ENCODE measurements at places on chromosomes 7 and 10.

DNA sequence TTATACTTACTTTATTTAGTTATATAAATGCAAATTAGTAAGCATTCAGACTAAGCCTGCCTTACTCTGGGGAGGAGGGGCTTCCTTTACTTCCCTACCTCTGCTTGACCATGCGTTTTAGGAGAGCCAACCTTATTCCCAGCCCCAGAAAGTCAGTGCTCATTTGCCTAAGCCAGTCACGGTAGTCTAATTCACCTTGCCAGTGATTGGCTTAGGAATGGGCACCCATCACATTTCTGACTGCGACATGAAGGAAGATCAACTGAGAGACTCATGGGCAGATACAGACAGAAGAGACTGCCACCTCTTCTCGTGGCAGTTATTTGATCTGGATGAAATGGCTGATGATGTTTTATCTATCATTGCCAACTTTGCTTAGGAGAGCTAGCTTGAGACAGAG, 29.5 kb downstream of the RPA3 start:
- DNase-seq, result no peak

GRCh38 chr7:74093671-74094223, 10.1 kb downstream of the LIMK1 start:
- no peak for DNase-seq

DNA sequence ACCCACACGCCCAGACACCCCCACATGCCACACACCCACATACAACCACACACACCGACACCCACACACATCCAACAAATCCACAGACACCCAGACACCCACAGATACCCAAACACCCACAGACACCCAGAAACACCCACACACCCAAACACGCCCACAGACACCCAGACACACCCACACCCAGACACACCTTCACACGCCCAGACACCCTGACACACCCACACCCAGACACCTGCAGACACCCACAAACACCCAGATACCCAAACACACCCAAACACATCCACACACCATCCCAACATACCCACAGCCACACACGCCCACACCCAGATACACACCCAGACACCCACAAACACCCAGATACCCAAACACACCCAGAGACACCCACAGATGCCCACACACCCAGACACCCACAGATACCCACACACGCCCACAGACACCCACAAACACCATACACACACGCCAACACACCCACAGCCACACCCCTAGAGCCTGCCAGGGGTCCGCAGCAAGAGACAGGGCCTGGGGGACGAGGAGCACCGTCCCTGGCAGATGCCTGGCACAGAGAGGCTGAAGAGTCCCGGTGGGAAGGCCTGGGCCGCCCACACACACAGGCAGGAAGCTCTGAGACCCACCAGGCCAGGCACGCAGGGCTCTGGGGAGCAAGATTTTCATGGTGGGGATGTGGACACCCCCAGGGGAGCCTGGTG, 28.5 kb downstream of the CYP2W1 start:
- no peak for DNase-seq

- no peak for DNase-seq
Observed at GRCh38 chr10:11813855-11814567, 9.1 kb upstream of the PROSER2 start.

- DNase-seq, result no peak
Observed at GRCh38 chr7:111145472-111145871, 54.5 kb downstream of the LRRN3 start.

DNA sequence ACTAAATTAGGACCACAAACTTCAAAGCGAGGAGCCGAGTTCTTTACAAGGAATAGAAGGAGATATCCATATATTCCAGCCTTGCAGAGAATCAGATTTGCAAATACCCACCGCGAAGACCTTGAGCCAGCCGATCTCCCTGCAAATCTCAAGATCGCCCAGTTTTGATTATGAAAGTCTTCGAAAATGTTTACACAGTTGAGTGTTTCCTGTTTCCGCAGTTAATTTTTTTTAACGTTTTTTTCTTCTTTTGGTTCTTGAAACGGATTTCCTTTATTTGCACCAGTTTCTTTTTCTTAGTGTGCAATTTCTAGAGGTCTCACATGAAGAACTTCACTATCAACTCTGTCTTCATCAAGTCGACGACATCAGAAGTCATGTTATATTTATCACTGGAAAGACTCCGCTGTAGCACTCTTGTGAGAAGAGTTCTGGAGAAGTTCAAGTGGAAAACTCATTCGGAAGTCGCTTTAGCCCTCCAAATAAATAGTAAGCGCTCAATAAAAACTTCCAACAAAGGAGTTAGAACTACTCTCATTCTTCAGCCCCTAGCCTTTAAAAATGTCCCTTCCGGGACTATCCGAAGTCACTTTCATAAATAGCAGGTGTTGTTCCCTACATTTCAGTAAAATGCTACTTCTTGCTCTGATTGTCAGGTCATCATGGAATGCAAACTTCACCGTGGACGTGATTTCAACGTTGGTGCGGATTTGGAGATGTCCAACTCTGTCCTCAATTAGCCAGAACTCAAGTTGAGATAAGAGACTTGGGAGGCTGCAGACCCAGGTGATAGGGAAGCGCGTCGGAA, 11.9 kb upstream of the SPAG6 start:
- DNase-seq, result no peak
